Foreskin melanocyte (primary cell): ENCODE measurements at places on chromosomes 2 and 18.

- no peak for DNase-seq
Measured at GRCh38 chr2:55048508-55049042, 1.7 kb downstream of the RTN4 start.

GRCh38 chr2:21251216-21251980 is 127.6 kb downstream of the TDRD15 start:
- DNase-seq: no peak

GRCh38 chr2:105674401-105674800 is 70.3 kb upstream of the NCK2 start:
- DNase-seq: no peak

DNA sequence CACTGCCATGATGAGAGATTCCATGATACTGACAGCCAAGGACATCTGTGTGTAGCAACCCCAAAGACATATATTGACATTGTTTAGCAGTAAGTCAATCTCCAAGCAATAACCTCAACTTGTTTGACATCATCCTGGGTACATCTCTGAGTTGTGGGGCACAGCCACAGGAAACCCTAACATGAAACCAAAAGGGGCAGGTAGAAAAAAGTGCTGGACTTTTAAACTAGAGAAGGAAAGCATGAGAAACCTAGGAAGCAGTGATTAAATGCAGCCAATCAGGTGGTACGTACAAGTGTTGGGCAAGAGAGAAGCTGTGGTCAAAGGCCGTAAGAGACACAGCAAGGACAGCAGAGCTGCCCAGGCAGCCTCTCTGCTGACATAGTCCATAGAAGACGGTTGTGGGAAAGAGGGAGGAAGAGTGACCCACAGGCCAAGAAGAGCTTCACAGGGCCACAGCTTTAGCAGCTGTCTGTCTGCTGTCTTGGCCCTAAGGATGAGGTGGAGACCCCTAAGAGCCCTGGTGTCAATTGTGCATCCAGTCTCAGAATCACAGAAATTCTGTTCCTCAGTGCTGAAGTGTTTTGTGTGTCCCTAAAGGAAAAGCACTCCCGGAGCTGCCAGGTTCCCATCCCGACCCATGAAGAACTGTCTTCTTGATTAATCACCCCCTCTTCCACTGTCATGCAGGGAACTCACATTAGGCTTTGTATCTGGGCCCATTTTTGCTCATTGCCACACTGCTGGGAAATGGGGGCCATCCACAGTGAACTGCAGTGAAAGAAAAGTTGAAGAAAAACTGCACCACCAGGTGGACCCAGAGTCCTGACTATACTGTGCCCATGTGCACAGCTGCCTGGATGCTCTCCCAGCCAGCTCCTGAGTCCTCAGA is 25.4 kb upstream of the CHN1 start:
- no peak for DNase-seq

DNA sequence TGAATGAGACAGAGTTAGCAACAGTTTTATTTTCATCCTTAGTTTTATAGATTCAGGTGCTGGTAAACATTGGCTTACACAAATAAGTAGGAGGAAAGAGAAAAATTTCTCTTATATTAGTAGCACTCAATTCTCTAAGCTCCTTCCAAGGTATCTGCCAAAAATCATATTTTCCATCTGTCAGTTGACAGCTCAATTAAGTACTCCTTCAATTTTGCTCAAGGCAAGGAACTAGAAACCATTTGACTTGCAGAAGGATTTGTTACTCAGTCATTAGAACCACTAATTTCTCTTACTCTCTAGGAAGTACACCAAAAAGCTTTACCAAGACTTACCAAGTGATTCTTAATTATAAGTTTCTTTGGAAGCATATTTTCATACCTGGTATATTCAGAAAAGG is 101.4 kb upstream of the ATP8B1 start:
- DNase-seq: no peak

GRCh38 chr2:79950526-79950925 is 354.0 kb downstream of the LRRTM1 start:
- DNase-seq: no peak

GRCh38 chr2:29808321-29808720 is 113.1 kb downstream of the ALK start:
- no peak for DNase-seq

DNA sequence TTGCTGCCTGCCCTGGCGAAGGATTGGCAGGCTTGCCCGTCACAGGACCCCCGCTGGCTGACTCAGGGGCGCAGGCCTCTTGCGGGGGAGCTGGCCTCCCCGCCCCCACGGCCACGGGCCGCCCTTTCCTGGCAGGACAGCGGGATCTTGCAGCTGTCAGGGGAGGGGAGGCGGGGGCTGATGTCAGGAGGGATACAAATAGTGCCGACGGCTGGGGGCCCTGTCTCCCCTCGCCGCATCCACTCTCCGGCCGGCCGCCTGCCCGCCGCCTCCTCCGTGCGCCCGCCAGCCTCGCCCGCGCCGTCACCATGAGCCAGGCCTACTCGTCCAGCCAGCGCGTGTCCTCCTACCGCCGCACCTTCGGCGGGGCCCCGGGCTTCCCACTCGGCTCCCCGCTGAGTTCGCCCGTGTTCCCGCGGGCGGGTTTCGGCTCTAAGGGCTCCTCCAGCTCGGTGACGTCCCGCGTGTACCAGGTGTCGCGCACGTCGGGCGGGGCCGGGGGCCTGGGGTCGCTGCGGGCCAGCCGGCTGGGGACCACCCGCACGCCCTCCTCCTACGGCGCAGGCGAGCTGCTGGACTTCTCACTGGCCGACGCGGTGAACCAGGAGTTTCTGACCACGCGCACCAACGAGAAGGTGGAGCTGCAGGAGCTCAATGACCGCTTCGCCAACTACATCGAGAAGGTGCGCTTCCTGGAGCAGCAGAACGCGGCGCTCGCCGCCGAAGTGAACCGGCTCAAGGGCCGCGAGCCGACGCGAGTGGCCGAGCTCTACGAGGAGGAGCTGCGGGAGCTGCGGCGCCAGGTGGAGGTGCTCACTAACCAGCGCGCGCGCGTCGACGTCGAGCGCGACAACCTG is at the start of gene DES:
Gene DES, plus strand, starts transcription at position 223 of the 857 bp plus-strand sequence. Its CDS starts 86 bp downstream, at position 309.
- DNase-seq: no peak

DNA sequence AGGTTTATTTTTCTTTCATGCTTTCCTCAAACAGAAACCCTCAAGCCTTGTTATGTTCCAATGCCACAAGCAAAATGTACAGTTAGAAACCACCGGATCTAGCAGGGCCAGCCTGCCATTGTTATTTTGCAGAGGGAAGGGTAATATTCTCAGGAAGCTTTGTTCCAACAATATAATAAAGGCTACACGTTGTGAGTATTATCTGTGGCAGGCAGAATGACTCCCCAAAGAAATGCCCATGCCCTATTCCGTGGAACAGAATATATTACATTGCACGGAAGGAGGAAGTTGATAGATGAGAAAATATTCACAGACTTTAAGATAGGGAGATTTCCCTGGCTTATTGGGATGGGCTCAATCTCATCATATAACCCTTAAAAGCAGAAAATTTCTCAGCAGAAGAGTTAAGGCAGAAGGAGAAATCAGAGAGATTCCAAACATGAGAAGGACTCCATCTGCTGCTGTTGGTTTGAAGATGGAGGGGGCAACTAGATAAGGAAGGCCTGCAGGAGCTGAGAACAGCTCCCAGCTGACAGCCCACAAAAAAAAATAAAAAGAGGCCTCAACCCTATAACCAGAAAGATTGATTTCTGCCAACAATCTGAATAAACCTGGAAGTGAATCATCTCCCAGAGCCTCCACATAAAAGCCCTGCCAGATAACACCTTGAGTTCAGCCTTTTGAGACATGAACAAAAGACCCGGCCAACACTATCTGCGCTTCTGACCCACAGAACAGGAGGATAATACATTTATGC is 466.6 kb downstream of the LPIN1 start:
- DNase-seq: no peak

DNA sequence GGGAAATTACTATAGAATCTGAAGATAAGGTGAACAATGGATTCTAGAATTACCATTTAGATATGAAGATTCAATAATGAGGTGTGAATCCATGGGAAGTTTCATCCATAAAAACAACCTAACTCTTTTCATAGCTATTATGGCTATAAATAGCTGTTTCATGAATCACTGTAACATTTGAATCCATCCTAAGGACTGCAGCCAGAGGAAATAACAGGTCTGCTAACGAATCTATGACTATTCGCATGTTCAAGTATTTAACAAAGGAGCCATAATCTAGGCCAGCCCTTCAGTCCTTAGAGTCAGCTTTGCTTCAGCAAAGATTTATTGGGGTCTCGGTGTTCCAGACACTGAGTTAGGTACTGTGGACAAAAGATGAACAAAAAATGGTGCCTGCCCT is 87.1 kb downstream of the MYOM1 start:
- DNase-seq: no peak

- no peak for DNase-seq
Measured at GRCh38 chr2:182415771-182416170, 11.1 kb downstream of the PDE1A start.

DNA sequence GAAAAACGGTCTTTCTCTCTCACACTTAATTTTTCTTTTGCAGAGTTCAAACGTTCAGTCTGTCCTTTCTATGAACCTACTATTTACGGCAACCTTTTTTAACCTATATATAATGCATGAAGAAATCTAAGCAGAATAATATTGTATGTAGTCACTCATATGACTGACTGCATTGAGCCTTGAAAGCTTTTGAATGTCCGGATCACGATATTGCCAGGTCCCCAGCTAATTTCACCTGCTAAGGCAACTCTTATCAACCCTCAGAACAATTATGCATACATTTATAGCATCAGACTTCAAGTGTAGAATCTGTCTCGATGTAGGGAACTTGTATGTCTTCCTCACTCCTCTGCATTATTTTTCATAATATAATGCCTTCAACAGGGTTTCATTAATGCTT is 1083.8 kb upstream of the KLHL29 start:
- DNase-seq: no peak

GRCh38 chr2:10043256-10043905 is at the start of gene KLF11:
KLF11 (plus strand) TSS chr2:10043550; CDS start chr2:10043717, 167 bp downstream.
- DNase-seq: peak; percentile 82

DNA sequence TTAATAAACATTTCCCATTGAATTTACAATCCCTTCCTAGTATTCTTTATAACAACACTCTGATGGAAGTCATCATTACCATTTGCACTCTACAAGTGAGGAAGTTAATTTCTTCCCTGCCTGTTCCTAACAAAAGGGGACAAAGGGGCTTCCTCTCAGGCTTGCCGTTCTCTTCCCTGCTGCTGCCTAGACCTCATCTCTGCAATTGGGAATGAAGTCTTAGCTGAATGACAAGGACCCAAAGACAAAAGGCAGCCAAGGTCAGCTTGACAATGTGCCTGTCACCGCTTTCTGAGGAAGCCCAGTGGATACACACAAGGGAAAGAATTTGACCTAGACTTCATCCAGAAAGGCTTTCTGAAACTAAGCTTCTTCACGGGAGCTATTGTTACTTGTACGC is 416.4 kb downstream of the CMPK2 start:
- no peak for DNase-seq

GRCh38 chr2:166223298-166223697 is 95.5 kb upstream of the SCN1A start:
- DNase-seq: no peak

GRCh38 chr18:58867281-58867961 is 2.7 kb downstream of the ZNF532 start:
- no peak for DNase-seq

DNA sequence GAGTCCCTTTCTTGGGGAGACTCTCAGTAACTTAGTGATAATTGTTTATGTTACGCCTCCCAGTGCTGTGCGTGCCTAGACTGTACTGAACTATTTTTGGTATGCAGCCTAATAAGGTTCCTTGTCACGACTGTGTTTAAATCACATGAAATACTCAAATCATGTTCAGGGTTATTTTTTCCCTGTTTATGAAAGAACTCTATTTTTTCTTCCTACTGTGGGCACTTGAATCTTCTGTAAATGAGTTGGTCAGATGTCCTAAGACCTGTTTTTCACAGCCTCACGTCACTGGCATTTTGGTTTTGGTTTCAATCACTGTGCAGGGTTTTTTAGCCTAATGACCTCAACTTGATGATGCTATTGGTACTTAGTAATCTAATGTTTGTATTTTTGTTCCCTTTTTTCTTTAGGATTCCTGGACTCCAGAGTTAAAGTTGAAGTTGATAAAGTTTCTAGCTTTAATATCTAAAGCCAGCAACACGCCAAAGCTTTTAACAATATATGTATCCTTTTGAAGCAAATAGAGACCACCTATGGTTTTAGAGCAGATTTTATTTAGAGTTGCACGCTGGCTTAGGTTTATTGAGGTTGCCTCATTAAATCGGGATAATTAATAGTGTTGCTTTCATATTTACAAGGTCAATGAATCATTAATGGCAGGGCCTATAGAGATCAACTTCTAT is 24.0 kb downstream of the ARMC9 start:
- DNase-seq: peak; percentile 99

DNA sequence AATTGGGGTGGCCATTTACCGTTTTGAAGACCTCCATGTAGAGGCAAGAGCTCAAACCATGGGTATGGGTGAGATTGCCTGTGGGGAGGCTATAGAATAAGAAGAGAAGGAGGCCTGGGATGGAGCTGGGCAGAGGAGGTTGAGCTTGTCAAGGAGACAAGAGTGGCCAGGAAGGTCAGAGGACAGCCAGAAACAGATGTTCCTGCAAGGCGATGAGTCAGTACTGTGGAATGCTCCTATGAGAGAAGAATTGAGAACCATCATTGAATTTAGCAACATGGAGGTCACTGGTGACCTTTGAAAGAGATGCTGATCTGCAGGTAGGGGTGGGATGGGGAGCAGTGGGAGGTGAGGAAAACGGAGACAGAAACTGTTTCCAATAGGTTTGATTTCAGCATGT is 3.5 kb downstream of the ACSL3 start:
- DNase-seq: no peak

DNA sequence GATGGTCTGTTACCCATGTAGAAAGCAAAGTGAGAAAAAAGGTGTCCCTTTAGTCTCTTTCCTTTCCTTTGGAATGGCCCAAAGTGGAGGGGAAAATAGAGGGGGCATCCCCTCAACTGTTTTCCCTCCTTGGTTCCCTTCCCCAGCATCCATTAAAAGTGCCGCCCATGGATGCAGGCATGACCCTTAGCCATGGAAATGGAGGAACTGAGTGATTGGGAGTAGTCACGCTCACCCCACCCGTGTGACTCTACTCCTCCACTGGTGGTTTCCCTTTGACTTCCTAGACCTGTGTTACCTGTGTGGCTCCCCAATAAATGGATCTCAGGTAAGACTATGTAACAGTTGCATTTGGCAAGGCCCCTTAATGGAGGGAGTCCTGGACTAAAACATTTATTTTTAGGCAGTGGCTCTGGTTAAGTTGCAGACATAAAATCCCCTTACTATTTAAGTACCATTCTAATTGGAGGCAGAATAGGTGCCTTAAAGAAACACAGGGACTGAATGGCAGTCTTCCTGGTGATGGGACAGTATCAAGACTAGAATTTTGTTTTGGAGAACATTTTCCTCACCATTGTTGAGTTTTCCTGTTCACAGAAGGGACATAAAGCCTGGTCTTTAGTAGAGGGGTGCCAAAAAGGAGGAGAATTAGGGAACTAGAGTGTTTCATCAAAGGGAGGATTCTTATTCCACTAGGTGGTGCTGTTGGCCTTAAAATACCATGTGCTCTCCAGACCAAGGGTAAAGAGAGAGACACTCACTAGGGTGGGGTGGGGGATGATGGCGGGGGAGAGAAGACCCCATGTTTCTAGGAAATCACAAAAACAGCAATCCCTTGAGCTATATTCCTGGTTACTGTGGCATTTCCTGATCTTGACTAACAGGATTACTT is 25.7 kb upstream of the PLA2R1 start:
- DNase-seq: no peak
